ENCODE measurements at places on chromosomes 13 and 19.

DNA sequence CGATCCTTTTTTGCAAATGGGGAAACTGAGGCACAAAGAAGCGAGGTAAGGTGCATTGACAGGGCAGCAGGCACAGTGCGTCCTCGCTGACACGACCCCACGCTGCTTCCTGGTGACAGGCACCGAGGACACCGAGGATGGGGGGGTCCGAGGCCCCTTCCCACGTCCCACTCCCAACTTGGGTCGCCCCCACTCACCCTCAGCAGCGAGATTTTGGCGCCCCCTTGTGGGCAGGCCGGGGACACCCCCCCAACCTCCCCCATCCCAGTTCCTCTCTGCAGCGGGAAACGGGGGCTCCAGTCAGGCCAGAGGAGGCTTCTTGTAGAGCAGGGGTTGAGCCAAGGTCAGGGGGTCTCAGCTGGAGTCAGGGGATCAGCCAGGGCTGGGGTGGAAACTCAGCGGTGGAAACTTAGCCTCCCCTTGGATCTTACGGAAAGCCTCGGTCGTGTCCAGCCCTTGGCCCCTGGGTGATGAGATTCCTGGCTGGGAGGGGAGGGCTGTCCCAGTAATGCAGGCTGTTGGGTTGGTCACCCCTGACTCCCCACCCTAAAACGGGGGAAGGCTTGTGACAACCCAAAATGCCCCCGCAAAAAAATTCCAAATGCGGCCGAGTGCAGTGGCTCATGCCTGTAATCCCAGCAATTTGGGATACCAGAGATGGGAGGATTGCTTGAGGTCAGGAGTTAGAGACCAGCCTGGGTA lies 8.2 kb downstream of the SMIM24 start:
- no peak for DNase-seq

DNA sequence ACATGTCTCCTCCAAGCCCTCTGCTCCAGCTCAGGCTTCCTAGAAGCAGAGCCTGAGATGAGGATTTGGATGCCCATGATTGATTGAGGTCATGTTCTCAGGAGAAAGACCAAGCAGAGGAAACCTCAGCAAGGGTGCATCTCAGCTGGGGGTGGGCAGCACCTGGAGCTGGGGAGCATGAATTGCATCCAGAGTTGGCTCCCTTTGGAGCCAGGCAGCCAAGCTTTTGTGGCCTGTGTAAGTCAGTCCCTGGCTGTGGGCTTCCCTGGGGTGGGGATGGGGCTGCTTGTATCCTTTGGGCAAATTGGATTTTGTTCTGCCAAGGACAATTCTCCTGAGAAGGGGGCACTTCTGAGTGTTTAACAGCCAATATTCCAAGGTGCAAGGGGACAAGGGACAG lies 91.5 kb upstream of the WASF3 start:
- no peak for DNase-seq

GRCh38 chr19:10966809-10967208 lies 6.0 kb downstream of the SMARCA4 start:
- no peak for DNase-seq

- peak; percentile 77 for DNase-seq
Measured at GRCh38 chr13:27375686-27376326, 48.6 kb upstream of the GTF3A start.

DNA sequence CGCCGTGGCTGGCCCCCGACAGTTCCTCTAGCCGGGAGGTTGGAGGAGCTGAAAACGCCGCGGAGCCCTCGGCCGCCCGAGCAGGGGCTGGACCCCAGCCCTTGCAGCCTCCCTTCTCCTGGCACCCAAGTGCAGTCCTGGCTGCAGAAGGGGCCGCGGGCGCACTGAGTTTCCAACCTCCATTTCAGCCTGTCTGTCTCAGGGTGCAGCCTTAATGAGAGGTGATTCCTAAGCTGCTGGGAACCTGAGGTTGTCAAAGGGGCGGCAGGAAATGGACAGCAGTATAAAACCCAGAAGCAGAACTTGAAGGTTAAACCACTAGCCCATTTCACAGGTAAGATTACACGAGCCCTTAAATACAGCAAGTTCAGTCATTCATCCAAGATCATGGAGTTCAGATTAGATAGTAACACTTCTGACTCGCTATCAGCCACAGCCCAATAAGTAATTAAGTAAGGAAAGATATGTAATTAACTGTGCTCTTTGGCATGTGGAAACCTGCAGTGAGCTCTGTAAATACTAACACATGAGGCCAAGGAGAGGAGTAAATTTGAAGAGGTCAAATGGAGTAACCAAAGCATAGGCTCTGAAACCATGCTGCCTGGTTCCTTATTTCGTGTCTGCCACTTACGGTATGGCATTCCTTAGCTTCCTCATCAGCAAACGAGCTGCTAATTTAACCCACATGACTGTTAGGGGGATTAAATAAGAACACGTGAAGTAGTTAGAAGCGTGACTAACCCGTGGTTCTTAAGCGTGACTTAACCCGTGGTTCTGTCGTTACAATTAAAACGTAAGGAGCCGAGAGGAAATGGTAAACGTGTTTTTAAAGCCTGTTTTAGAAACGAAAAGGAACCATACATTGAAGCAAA lies 686 bp downstream of the SETDB2 start:
- DNase-seq, result peak; percentile 22
